ENCODE measurements at places on chromosomes 3 and 15.
A peak's percentile ranks its signal among the peaks of the same experiment; 100 is the strongest.

GRCh38 chr3:125187599-125187910, 25.0 kb downstream of the SLC12A8 start:
- H3K27me3 ChIP-seq, result no peaks in the 10 kb centered on the region
- DNase-seq, result no peak
- H3K36me3 ChIP-seq, result no peaks in the 10 kb centered on the region
- H3K4me1 ChIP-seq, result peaks cover 13% of the 10 kb centered on the region

DNA sequence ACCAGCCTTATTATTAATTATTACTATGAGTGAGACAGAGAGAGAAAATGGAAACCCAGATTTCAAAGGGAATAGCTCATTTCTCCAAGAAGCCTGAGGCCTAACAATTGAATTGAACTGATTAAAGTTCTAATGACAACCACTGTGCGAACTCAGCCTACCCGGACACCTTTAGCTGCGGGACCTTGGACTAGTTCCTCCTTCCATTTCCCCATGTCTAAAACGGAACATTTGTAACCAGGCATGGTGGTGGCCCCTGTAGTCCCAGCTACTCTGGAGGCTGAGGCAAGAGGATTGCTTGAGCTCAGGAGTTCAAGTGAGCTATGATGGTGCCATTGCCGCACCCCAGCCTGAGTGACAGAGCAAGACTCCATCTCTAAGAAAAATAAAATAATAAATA, 16.4 kb upstream of the RTP2 start:
- H3K27me3 ChIP-seq, result peaks cover 3% of the 10 kb centered on the region
- H3K4me3 ChIP-seq, result no peak overlapping the region
- H3K4me1 ChIP-seq, result peaks cover 2% of the 10 kb centered on the region
- no peak for DNase-seq

- DNase-seq, result no peak
- no peak overlapping the region for H3K4me3 ChIP-seq
- H3K27me3 ChIP-seq, result no peaks in the 10 kb centered on the region
- H3K36me3 ChIP-seq, result no peaks in the 10 kb centered on the region
- H3K27ac ChIP-seq, result no peak overlapping the region
- no peaks in the 10 kb centered on the region for H3K4me1 ChIP-seq
These were observed 25.9 kb downstream of the SCN5A start for GRCh38 chr3:38623539-38623938.

GRCh38 chr3:132499071-132499470, 81.8 kb downstream of the DNAJC13 start:
- no peak overlapping the region for H3K4me3 ChIP-seq
- H3K36me3 ChIP-seq, result peaks cover 43% of the 10 kb centered on the region
- H3K4me1 ChIP-seq, result no peaks in the 10 kb centered on the region
- DNase-seq, result no peak
- H3K27ac ChIP-seq, result no peak overlapping the region

GRCh38 chr3:28726840-28727239, 378.2 kb upstream of the AZI2 start:
- H3K27ac ChIP-seq, result no peak overlapping the region
- no peaks in the 10 kb centered on the region for H3K27me3 ChIP-seq
- H3K36me3 ChIP-seq, result no peaks in the 10 kb centered on the region
- DNase-seq, result no peak
- no peak overlapping the region for H3K4me3 ChIP-seq

DNA sequence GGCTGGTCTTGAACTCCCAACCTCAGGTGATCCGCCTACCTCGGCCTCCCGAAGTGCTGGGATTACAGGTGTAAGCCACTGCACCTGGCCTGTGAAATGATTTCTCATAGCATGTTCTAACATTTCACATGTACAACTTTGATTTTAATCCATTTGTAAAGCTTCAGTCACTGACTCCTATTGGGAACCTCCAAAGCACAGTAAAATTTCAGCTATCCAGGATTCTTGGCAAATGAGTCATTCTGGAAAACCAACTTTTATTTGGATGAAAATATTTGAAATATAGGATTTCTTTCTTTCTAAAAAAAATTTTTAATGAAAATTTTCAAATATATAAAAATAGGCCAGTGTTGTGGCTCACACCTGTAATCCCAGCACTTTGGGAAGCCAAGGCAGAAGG, 2.7 kb upstream of the LMAN1L start:
- H3K36me3 ChIP-seq, result no peaks in the 10 kb centered on the region
- peak; percentile 40 for DNase-seq
- H3K27me3 ChIP-seq, result peaks cover 3% of the 10 kb centered on the region
- H3K27ac ChIP-seq, result no peak overlapping the region

GRCh38 chr3:52533623-52534280, at the start of gene NT5DC2:
Gene NT5DC2 (minus strand): TSS chr3:52533857. CDS start chr3:52533737, 120 bp downstream.
- H3K4me1 ChIP-seq, result peaks cover 34% of the 10 kb centered on the region
- H3K27me3 ChIP-seq, result no peaks in the 10 kb centered on the region
- H3K27ac ChIP-seq, result peak within 1 kb of the TSS; percentile 79
- DNase-seq, result peak; percentile 56
- peaks cover 5% of the 10 kb centered on the region for H3K36me3 ChIP-seq

- no peaks in the 10 kb centered on the region for H3K4me1 ChIP-seq
- no peak overlapping the region for H3K4me3 ChIP-seq
- no peaks in the 10 kb centered on the region for H3K27me3 ChIP-seq
These were observed 14.1 kb upstream of the SLC35G2 start for GRCh38 chr3:136804813-136805212.

- H3K27me3 ChIP-seq, result no peaks in the 10 kb centered on the region
- H3K4me3 ChIP-seq, result peak overlapping the region; percentile 76
These were observed 147.4 kb downstream of the TJP1 start for GRCh38 chr15:29674661-29675533.

GRCh38 chr3:161310649-161311423, 60.5 kb downstream of the SPTSSB start:
- H3K27ac ChIP-seq, result no peak overlapping the region
- no peaks in the 10 kb centered on the region for H3K36me3 ChIP-seq
- no peaks in the 10 kb centered on the region for H3K27me3 ChIP-seq
- no peak for DNase-seq
- H3K4me3 ChIP-seq, result no peak overlapping the region

- H3K27me3 ChIP-seq, result no peaks in the 10 kb centered on the region
- DNase-seq, result peak; percentile 91
- no peaks in the 10 kb centered on the region for H3K36me3 ChIP-seq
- H3K27ac ChIP-seq, result no peak overlapping the region
- no peak overlapping the region for H3K4me3 ChIP-seq
These were observed 28.4 kb downstream of the P3H2 start for GRCh38 chr3:190092250-190092649.

- DNase-seq, result no peak
- H3K36me3 ChIP-seq, result no peaks in the 10 kb centered on the region
- no peak overlapping the region for H3K27ac ChIP-seq
These were observed 9.9 kb downstream of the RAP2B start for GRCh38 chr3:153171918-153172317.

- no peak overlapping the region for H3K4me3 ChIP-seq
- H3K36me3 ChIP-seq, result no peaks in the 10 kb centered on the region
- H3K4me1 ChIP-seq, result no peaks in the 10 kb centered on the region
- peaks cover 1% of the 10 kb centered on the region for H3K27me3 ChIP-seq
These were observed 207.5 kb downstream of the CADPS start for GRCh38 chr3:62667714-62668113.

DNA sequence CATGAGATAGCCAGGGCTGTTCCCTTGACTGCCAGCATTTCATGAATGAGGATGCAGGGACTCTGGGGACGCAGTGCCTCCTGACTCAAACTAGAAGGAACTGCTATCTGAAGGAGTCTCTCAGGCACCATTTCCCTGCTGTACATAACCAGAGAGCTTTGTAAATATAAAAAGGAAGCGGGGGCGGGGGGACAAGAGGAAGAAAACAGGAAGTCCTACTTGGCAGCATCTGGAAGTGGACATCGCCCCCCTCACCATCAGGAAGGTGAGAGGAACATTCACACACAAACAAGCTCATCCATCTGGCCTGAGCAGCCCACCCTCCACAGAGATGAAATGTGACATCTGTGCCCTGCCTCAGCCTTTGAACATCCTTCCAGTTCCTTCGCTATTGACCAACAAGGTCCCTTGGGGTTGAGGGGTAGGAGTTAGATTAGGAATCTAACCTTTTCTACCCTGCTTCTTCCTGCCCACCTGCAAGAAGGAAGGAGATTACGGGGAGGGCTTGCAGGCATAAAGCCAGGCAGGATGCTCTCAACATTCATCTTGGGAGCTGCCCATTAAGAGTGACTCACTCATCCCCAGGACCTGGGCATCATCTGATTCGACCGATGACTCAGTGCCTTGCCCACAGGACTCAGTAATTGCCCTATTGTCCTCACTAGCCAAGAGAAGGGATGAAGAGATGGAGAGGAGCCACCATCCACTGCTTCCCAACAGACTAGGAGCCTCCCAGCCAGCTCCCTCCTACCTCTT, 31.9 kb downstream of the SH3BP5 start:
- H3K36me3 ChIP-seq, result no peaks in the 10 kb centered on the region
- peaks cover under 1% of the 10 kb centered on the region for H3K4me1 ChIP-seq
- H3K27ac ChIP-seq, result no peak overlapping the region
- H3K4me3 ChIP-seq, result no peak overlapping the region

DNA sequence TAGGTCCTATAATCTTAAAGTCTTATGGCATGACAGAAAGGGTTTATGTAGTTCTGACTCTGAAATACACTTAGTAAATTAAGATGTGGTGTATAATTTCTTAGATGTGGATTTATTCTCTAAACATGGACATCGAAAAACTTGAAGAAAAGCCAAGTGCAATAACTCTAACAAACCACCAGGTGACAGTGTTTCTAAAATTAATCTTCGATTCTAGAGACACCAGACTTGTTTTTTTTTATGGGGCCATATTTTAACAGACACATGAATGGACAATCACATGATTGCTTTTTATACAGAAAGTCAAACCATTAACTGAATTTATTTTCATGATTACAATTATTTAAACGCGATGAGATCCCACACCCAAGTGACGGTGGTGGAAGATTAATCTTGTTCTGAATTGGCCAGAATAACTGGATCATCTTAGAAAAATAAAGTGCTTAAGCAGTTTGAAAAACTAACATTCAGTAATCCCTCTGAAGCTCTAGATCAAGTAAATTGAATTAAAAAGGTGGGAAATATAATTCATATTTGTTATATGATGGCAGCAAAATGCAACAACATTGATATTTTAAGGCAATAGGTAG, 305.1 kb downstream of the LSAMP start:
- DNase-seq, result peak; percentile 47
- no peak overlapping the region for H3K4me3 ChIP-seq
- no peak overlapping the region for H3K27ac ChIP-seq
- H3K36me3 ChIP-seq, result no peaks in the 10 kb centered on the region

DNA sequence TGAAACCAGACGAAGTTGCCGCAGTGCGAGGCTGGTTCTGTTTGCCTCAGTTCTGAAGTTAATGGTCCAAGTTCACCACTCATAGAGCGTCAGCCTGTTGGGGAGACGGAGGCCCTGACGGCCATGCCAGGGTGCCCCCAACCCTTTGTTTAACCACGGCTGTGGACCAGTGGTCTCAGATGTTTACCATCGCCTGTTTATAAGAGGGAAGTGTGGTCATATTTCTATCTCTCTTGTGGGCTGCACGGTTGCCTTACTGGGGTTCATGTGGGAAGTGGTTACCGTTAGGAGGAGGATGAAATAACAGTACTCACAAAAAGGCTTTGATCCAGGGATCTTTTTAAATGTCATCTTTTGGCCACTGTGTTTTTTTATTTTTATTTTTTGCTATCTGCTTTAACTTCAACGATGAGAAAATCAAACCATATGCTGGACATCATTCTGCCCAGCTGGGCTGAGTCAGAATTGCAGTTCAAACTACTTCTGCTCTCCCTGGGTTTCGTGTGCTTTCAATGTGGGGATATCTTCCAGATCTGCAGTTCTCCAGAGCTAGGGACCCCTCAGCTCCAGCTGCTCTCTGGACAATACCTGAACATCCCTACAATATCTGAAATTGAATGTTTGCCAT, 17.8 kb downstream of the SMAD3 start:
- no peak overlapping the region for H3K4me3 ChIP-seq
- H3K27me3 ChIP-seq, result no peaks in the 10 kb centered on the region
- peak; percentile 71 for DNase-seq
- H3K36me3 ChIP-seq, result peaks cover 60% of the 10 kb centered on the region
- peak overlapping the region; percentile 49 for H3K27ac ChIP-seq

- no peaks in the 10 kb centered on the region for H3K4me1 ChIP-seq
- no peak overlapping the region for H3K27ac ChIP-seq
- H3K27me3 ChIP-seq, result no peaks in the 10 kb centered on the region
- no peaks in the 10 kb centered on the region for H3K36me3 ChIP-seq
These were observed 351.2 kb downstream of the RAP2B start for GRCh38 chr3:153513236-153513635.

DNA sequence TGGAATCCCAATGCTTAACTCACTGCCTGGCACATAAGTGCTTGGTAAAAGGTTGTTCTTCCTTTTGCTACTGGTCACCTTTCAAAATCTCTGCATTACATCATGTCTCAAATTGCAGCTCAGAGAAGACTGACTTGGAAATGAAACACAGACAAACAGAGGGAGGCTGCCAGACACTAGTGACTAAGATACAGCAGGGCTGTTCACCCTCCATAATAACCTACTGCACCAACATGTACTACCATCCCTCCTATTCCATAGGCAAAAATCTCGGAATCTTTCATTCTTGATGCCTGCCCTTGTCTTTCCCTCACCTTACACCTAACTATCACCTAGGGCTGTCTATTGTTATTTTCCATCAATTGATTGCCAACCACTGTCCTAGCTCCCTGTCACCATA, 502.3 kb upstream of the ADAMTS9 start:
- H3K27ac ChIP-seq, result no peak overlapping the region
- peaks cover 4% of the 10 kb centered on the region for H3K27me3 ChIP-seq
- no peak for DNase-seq
- H3K4me3 ChIP-seq, result no peak overlapping the region

DNA sequence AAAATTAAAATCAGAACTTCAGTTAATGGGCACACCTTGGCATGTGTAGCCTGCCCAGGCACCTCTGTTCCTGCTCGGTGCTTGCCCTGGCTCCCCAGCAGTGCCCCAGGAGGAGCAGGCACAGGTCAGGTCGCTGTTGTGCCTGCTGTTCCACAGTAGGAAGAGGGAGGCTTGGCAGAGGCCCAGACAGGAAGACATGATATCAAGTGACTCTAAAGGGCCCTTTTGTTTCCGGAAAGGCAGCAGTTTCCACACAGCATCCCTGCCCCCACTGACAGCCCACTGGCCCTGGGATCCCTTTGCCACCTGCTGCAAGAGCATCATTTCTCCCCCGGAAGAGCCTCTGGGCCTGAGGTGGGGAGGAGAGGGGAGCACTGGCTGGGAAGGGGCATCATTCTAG, 40.5 kb upstream of the HES1 start:
- no peaks in the 10 kb centered on the region for H3K36me3 ChIP-seq
- no peak for DNase-seq
- peaks cover 36% of the 10 kb centered on the region for H3K27me3 ChIP-seq
- H3K4me1 ChIP-seq, result 0 out of 2 replicates have a peak, but pooled peaks cover 1% of the 10 kb centered on the region
- no peak overlapping the region for H3K4me3 ChIP-seq

GRCh38 chr15:52503788-52504496, 24.7 kb downstream of the MYO5A start:
- no peaks in the 10 kb centered on the region for H3K36me3 ChIP-seq
- peaks cover 2% of the 10 kb centered on the region for H3K4me1 ChIP-seq
- DNase-seq, result peak; percentile 86
- H3K27me3 ChIP-seq, result no peaks in the 10 kb centered on the region
- no peak overlapping the region for H3K4me3 ChIP-seq

DNA sequence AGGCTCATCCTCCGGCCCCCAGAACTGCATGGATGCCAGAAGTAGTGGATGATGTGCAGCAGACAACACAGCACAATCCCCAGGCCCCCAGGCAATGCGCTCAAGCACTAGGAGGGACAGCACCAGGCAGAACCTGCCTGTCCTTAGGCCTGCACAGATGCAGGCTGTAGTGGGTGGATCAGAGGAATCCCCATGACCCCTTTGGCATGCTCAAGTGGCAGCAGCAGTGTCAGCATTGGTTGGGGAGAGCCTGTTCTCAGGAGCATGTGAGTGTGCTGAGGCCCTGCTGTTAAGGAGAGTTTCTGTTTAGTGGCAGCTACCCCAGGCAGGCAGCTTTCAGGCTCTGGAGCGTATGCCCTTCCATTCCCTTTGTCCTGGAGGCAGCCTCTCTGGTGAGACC, 25.1 kb upstream of the CD200R1L start:
- H3K4me3 ChIP-seq, result no peak overlapping the region
- no peak for DNase-seq

Data from IMR-90 (cell line).